D341Med (cell line): ENCODE measurements at places on chromosomes 7 and 10.

DNA sequence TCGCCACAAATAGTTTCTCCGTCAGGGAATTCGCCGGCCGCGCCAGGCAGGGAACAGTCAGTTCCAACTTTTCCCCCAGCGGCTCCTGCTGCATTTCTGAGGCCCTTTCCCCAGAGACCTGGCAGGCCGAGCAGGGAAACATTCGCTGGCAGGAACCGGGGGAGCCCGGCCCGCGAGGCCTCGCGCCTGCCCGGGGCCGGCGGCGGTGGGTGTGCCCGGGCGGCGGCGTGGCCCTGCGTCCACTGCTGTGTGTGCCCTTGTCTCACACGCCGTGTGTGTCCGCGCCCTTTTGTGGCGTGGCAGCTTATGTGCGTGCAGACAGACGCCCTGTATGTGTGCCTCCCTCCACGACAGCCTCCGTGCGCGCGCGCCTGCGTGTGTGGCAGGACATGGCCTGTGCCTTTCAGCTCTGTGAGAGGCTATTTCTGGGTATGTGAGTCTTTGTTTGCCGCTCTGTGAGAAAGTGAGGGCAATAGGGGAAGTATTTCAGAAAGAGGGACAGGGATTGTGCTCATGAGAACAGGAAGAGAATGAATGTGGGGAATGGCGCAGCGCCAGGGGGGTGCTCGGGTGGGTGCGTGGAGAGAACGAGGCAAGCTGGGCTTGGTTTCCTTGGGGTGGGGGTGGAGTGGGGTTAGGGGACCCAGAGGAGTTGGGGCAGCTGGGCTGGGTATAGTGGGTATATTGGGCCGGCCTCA, 689 bp upstream of the SMARCD3 start:
- DNase-seq = peak; percentile 65

GRCh38 chr7:72037516-72037915, 374.6 kb downstream of the CALN1 start:
- no peak for DNase-seq

DNA sequence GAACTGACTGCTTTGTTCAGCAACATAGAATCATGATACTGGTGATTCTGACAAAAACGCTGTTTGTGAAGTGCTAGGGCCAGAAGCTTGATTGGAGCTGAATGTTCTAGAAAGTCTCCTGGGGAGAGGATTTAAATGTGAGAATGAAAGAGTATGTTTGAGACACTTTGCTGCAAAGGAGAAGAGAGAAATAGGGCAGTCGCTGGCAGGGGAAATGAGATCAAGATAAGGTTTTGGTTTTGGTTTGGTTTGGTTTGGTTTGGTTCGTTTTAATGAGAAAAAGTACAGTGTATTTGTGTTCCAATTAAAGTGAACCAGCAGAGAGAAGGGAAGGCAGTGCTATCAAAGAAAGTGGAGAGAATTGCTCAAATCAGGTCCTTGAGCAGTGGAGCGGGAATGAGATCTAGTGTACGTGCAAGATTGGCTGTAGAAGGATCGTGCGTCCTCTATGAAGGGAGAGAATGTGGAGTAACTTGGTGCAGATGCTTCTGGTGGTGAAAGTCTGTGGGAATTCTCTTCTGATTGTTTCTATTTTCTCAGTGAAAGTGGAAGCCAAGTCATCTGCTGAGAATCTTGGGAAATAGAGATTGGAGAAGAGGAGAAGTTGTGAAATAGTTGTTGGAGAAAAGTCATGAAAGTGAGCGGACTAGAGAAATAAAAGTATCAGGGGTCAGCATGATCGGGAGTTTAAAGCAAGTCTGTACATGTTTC, 270.5 kb downstream of the CCDC3 start:
- DNase-seq = no peak

- DNase-seq = no peak
These were observed 5.5 kb downstream of the CNNM2 start for GRCh38 chr10:102923601-102924000.

DNA sequence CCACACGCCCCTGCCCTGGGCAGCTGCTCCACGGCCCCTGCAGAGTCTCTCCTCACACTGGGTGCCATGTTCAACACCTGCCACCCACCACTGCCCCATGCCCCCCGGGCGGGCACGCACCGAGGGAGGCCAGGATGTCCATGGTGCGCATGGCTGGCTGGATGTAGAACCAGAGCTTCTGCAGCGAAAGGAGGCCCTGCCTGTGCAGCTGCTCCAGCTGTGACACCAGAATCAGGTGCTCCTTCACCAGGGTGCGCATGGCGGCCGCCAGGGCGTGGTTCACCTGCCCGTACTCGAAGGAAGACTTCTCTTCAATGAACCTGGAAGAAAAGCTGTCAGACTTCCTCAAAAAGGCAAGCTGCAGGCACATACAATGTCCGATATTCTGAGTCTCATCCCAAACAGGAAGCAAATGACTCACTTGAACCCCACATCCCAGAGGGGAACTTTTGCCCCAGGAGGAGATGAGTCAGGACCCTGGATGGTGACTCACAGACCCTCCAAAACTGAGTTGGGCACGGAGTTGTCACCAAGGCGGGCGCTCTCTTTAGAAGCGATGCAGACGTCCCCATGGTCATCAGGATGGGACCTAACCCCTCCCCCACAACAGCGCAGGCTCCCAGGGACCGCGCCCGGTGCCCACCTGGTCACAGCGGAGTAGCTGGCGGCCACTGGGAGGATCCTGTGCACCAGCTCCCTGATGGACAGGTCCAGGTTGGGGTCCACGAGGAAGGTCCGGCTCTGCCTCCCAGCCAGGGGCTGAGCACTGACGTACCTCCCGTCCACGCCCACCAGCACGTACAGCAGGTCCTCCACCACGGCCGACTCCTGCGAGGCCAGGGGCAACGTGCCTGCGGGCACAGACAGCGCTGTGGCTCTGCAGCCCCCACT, 15.5 kb downstream of the TUBGCP2 start:
- DNase-seq = no peak

DNA sequence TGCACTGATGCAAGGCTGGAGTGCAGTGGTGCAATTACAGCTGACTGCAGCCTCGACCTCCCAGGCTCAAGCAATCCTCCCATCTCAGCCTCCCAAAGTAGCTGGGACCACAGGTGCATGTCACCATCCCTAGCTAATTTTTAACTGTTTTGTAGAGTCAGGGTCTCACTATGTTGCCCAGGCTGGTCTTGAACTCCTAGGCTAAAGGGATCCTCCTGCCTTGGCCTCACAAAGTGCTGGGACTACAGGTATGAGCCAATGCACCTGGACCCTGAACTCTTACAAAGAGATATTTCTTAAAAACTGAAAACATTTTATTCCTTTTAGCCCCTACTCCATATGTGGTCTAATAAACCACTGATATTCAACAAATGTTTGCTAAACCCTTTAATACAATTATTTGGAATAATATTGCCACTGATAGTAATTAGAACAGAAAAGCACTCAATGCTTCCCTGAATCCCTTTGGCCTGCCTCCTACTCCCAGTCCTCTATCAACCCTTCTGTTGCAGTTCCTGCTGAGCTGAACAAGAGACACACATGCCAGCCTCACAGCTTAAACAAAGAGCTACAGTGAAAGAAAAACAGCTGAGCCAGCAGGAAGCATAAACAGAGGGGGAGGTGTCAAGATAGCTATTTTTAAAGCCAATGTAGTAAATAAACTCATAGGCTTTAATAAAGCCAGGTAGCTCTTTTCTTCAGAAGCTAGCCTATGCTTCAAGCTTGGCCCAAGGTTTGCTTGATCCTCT, 7.0 kb upstream of the GNAI1 start:
- DNase-seq = no peak

- DNase-seq = peak; percentile 27
These were observed 36.0 kb downstream of the KCNH2 start for GRCh38 chr7:150942001-150942590.

- DNase-seq = no peak
These were observed 9.9 kb downstream of the PIP4K2A start for GRCh38 chr10:22704471-22704911.

DNA sequence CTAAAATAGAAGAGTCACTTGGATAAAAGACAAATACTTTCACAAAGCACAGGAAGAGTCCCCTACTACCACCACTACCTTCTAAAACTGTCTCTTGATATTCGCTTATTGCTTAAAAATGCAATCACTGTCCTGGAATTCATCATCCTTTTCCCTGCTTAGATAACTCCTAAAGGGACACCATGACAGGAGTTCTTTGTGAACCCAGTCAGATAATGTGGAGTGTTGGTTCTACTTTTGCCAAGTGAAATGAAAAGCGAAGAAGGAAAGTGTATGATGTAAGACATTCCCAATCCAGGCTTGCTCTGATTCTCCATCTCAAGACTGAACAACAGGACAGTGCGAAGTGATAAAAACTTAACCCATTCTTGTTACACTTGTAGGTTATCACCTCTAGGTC, 103.0 kb downstream of the MTERF1 start:
- no peak for DNase-seq

GRCh38 chr10:49370326-49371100, 25.4 kb downstream of the DRGX start:
- no peak for DNase-seq

DNA sequence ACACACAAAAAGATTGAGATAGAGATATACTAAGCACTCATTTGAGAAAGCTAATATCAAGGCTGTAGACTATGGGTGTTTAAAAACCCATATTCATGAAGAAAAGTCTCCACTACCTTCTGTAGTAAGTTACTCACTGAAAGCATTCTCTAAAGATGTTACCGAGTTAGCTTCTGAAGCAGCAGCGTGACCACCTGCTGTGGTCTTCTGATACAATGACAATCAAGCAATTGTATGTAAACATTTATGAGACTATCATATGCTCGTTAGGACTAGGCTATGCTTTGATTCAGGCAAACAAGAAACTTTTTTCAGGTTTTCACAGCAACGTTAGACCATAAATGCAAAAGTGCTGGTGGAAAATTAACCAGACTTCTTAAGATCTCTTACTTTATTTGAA, 11.2 kb downstream of the RHOBTB1 start:
- DNase-seq = no peak

DNA sequence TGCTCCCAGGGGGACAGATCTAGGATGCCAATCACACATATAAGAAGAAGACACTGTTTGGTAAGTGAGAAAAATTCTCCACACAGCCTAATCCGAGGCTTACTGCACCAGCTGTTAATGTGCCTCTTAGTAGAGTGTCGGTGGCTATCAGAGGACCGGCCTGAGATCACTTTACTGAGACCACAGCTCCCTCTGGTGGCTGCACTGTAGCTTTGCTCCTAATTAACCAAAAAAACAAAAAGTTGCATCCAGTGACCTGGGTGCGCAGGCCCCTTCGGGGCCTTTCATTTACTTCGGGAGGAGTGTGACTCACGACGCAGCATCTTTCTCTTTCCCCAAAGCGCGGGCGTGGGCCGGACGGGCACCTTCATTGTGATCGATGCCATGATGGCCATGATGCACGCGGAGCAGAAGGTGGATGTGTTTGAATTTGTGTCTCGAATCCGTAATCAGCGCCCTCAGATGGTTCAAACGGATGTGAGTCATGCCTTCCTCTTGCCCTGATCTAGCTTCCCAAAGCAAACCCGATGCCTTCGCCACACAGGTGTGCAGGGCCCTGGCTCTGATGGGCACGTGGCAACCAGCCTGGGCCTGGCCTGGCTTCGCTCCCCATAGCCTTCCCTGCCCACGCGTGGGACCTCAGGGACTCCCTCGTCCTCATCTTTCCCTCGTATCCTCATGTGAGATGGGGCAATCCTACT, 56.7 kb downstream of the MKI67 start:
- DNase-seq = peak; percentile 76

- DNase-seq = no peak
These were observed 29.8 kb downstream of the ASAH2 start for GRCh38 chr10:50221470-50221869.

- DNase-seq = no peak
These were observed 34.1 kb downstream of the BLVRA start for GRCh38 chr7:43792471-43793150.

- peak; percentile 34 for DNase-seq
These were observed 322.0 kb downstream of the KCNMA1 start for GRCh38 chr10:77315496-77316129.

DNA sequence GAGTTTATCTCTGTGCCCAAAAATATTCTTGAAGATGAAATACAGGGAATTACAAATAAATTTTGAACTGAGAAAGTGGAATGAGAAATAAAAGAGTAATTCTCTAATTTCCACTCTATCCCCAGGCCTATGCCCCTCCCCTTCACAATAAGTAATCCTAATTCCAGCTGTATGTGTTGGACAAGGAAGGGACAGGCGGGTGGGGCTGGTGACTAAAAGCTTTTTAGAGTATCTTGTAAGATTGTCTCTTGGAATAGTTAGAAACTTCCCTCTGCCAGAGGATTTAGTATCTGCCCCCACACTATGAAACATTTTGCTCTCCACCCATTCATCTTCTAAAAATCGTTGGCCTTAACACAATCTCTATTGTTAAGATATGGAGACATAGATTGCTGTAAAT, 199.2 kb downstream of the MBL2 start:
- DNase-seq = no peak

DNA sequence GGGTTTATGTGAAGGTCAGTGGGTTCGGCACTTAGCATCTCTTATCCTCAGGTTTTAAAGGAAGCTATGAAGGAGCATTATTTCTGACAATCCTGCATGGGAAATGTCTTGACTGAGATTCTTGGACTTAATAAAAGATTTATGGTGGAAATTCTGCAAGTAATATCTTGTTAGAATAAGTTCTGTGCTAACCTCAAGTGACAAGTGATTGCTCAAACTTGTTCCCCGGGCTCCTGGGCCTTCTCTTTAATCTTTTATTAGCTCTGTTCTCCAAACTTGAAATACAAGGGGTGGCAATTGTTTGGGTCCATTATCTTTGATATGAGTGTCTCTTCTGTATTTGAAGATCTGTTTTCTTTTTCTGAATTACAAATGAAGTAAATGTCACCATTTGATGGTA, 140.6 kb upstream of the CTBP2 start:
- DNase-seq = no peak

GRCh38 chr7:2013381-2014311, 219.1 kb downstream of the MAD1L1 start:
- DNase-seq = no peak

DNA sequence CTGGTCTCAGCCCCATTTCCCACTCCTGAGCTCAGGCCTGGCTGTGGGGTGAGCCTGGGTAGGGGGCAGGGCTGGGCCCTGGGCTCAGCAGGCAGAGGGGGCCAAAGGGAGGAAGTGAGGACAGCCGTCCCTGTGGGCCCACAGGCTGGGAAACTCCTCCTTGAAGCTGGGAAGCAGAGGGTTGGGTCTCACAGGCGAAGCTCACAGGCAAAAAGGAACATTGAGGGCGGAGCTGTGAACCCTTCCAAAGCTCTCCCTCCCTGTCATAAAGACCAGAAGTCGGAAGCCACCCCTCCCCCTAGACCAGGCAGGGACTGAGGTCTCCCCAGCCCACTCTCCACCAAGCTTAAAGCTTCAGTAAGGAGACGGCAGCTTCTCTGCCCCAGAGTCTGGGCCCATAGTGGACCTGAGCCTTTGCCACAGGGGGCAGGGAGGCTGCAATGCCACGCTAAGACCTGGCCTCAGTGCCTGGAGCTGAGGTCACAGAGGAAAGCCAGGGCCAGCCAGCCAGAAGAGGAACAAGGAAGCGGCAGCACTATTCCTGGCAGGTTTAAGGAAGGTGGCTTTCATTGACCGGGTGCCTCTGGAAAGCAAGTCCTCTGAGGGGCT, 1.0 kb upstream of the KCP start:
- peak; percentile 60 for DNase-seq

DNA sequence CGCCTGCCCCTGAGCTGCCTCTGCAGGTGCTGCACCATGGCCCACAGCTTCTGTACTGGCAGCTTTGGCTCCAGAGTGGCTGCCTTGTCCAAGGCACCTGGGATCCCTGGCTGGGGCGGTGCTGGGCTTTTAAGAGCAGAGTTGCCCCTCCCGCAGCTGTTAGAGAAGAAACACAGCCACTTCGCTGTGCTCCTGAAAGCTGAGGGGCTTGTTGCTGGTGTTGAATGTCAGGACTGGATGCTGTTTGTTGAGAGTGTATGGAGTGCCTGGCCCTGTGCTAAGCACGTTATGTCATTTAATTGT, 6.2 kb downstream of the FAM241B start:
- DNase-seq = no peak

- no peak for DNase-seq
These were observed 331.8 kb downstream of the CALN1 start for GRCh38 chr7:72080341-72080766.
